ENCODE measurements at places on chromosomes 16 and 17. TPM values are rescaled to one million over a fixed set of nuclear protein-coding genes. Genes with fewer than 3 reads are reported as not detected.

GRCh38 chr17:63928966-63929695 is 3.0 kb downstream of the CD79B start:
- no peak for DNase-seq

DNA sequence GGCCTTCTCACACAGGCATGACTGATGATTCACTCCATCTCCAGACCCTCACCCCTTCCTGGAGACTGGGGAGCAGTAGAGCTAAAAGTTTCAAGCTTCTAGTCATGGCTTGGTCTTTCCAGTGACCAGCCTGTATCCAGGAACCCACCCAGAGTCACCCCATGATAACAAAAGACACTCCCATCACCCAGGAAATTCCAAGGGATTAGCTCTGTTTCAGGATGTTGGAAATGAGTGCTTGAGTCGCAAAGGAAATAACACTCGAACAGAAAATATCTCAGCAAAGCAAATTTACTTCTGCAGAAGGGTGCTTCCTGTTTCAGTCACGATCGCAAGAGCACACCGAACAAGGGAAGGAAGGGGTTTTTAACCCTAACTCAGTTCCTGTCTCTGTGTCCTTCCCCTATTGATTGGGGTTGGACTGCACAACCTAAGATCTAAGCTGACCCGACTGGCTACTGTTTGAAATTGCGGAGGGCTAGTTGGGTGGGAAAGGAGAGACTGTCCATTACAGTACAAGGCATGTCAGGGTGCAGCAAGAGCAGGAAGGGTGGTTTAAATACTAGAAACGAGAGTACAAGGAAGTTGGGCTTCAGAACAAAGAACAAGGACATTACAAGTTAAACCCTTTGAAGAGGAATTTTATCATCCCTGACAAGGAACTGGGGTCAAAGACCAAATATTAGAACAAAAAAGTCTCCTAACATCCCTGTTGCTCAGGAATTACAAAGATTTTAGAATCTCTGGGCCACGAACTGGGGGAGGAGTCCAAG is 224.4 kb upstream of the CACNG5 start:
- DNase-seq: no peak

GRCh38 chr17:27602721-27603420 is 28.1 kb upstream of the LGALS9 start:
- DNase-seq: peak; percentile 58

Gene IL34
- 2.2 TPM for total RNA-seq

Gene KRTAP4-9
- not detected for total RNA-seq

Gene TMEM88
- not detected for total RNA-seq

DNA sequence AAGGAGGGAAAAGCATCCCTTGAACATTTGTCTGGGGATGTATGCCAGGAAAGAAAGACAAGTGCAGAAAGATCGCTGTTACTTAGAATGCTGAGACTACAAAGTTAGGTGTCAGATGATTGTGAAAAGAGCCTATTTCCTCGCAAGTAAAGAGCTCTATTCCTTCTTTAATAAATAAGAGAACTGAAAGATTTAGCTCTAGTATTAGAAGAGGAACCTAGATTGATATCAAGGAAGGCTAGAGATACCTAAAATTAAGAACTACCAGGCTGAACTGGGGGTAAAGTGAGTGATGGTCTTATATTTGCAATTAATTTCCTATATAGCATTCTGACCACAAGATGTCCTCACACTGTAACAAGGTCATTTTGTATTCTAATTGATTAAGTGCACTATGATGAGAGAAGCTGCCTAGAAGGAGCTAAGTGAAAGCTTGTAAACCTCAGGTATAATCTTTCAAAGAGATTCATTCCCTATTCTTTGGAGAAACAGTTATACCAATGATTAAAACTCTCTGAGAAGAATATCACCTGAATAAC is 62.3 kb downstream of the SSH2 start:
- DNase-seq: no peak

DNA sequence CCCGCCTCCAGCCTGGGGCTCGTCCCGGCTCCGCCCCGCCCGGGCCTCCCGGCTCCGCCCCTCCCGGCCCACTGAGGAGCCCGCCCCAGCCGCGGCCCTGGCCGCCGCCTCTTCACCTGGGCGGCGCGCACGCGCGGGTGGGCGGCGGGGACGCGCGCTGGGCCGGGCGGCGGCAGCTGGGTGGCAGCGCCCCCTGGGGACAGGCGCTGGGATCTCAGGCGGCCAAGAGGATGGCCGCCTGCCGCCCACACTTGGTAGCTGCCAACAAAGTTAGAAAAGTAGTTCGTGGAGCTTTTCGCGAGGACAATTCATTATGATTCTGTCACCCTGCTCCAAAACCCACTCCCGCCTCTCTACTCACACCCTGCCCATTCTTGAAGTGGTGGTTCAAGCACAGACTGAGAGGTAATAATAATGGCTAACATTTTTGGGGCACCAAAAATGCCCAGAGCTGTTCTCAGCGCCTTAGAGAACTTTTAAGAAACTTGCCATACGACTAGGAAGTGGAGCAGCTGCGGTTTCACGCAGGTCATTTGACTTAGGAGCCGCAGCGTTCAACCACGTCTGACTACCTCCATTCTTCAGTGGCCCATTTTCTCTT is 340 bp upstream of the MYO1D start:
- DNase-seq: peak; percentile 87

- no peak for DNase-seq
These were observed 24.4 kb downstream of the UBE2O start for GRCh38 chr17:76428511-76428910.

Gene SDR42E1
- 1.2 TPM for total RNA-seq

- no peak for DNase-seq
These were observed 43.9 kb downstream of the MEAK7 start for GRCh38 chr16:84460406-84461028.

Gene TMIGD1
- not detected for total RNA-seq

DNA sequence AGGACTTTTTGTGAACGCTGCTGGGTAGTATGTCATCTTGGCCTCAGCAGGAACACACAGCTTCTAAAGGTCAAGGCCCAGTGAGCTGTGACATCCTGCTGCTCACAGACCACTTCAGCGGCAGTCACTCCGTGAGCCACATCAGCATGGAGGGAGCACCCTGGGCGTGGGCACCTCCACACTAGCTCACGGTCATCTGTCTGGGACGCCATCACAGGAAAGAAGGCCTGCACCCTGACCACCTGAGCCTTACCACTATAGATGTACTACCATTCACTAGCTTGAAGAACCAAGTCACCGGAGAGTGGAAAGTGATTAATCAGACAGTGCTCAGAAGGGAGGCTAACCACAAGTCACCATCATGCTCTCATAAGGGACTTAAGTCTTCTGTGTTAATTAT is 3.3 kb downstream of the AXIN1 start:
- no peak for DNase-seq

DNA sequence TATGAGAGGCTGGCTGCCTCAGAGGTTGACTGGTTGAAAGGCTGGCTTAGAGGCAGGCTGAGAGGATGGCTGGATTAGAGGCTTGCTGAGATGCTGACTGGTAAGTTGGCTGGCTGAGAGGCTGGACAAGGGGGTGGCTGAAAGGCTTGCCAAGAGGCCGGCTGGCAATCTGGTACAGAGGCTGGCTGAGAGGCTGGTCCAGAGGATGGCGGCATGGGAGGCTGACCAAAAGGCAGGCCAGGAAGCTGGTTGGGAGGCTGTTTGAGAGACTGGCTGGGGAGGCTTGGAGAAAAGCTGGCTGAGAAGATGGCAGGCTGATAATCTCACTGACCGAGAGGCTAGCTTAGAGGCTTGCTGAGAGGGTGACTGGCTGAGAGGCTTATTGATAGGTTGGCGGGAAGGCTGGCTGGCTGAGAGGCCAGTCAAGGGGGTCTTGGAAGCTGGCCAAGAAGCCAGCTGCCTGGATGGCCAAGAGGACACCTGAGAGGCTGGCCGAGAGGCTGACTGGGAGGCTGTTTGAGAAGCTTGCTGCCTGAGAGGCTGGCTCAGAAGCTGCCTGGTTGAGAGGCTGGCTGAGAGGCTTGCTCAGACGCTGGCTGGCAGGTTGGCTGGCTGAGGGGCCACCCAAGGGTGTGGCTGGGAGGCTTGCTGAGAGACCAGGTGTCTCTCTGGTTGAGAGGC is 34.2 kb upstream of the ACSM2B start:
- no peak for DNase-seq

Gene HSD17B2
- 7.0 TPM for total RNA-seq

Gene ELMO3
- total RNA-seq: not detected

GRCh38 chr17:68296217-68297191 is 5.2 kb downstream of the ARSG start:
- DNase-seq: peak; percentile 53

DNA sequence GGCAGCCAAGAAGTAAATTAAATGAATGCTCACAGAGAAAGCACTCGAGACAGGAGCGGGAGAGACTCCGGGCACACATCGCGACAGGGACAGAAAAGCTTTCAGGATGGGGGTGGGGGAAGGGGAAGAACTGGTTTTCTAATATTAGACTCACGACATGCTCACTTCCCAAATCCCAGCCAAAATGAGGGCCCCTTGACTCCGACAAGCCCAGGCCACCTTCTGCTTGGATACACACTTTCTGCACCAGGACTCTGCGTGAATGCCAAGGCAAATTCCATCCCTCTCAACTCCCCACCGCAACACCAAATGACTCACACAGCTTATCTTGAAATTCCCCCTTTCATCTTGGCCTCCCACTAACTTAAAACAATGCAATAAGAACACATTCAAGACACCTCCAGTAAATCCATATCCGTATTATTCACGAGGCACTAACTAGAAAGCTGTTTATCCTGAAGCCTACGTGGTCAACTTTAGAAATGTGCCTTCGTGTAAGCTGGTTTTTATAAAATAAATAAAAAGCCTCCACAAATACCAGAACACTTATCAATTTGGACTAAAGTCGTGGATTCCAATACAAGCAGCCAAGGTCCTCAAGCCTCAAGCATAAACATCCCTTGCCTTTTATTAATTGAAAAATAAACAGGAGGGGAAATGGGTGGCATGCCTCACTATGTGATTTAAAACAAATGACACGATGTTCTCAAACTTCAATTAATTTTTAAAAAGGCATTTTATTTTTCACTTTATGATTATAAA is 46.1 kb downstream of the NXN start:
- peak; percentile 87 for DNase-seq

GRCh38 chr17:61805399-61805798 is 57.9 kb downstream of the BRIP1 start:
- DNase-seq: no peak

DNA sequence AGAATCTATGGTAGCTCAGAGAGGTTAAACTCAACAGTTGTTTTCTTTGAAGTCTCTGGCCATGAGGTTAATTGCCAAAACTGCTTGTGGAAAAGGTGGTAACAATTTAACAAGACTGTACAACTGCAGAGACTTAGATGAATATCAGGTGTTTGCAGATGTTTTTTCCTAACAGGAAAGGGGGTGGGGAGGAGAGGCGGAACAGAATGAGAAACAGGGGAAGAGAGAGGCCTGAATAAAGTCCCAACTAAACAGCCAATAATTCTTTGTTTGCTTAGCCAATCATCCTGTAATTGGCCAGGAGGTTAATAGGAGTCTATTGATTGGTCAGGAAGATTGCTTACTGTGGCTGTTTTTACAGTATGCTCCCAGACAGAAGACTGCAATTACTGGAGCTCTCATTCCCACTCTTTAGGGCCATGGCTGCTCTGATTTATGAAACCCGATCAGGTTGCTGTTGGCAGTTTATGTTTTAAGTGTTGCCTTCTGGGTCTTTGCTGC is 249.7 kb upstream of the TBX2 start:
- DNase-seq: no peak

Gene TP53TG3F
- not detected for total RNA-seq

DNA sequence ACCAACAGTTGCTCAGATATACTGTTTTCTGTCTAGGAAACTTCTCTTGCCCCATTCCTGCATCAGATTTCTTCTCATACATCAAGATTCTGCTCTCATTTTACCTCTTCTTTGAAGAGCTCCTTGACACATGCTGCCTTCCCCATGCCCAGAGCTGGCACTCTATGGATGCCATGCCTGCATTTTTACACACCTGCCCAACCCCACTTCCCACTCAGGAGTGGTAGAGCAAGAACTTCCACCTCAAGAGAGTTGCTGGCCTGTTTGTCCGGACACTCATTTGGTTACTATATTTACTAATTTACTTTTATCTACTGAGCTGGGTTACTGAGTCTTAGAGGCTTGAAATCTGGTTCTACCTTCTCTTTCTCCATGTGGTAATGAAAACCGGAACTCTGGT is 98.3 kb upstream of the HLF start:
- DNase-seq: no peak

DNA sequence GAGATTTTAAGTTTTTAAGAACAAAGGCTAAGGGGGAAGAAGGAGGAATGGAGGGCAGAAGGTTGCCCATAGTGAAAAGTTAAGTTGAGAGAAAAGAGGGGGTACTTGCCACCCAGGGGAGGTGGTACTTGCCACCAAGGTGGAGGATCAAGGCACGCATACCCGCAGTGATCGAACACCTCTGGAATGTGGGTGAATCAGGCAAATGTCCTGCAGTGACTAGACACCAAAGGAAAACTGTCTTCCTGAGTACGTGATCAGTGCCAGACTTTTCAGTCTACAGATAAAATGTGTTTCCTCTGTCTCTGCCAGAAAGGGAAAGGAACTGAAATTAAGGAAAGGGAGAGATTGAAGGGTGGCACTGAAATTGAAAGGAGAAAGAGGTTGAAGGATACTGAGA is 2285.3 kb downstream of the TP53TG3F start:
- peak; percentile 39 for DNase-seq

DNA sequence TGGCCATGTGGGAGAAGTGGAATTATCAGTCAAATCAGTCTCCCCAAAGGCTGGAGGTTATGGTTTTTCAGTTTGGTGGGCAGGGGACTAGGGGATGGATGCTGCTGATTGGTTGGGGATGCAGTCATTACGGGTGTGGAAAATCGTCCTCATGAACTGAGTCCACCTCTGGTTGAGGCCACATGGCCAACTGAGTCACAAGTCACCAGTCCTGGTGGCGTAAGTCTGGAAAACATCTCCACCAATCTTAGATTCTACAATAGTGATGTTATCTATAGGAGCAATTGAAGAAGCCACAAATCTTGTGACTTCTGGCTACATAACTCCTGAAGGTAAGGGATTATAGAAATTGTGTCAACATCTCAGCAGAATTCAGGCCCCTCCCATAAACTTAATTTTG is 5.2 kb upstream of the RNF135 start:
- no peak for DNase-seq

Gene KCNJ2
- 12.8 TPM for total RNA-seq
